ENCODE measurements at places on chromosomes 12 and 14.

DNA sequence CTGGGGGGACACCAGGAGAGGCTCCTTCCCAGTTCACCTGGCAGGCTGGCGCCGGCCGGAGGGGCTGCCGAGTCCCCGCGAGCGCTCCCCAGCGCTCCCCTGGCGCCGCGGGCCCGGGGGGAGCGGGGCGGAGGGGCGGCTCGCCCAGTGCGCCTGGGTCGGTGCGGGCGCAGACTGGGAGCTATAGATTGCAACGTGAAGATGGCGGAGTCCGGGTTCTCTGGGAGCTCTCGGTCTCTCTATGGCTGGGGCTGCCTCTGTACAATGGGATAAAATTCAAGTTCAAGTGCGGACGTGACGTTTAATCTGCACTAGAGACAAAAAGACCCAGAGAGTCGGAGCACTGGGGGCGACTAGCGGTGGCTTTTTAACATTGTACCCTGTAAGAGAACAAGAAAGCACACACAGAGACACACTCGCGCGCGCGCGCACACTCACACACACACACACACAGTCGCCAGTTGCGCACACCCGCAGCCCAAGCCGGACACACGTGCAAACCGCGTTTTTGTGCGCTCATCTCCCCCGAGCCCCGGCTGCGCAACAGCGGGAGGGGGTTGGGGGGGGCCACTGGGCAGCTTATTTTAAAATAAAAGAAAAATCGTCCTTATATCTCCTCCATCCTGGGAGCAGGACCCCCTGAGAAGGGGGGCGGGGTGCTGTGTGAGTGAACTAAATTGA, at the start of gene BCL11B:
TSS of gene BCL11B (minus strand) at position 247 of the 681 bp plus-strand sequence. CDS start 979 bp downstream, outside the sequence.
- H3K4me3 ChIP-seq, result peak within 1 kb of the TSS; percentile 65
- peaks cover 20% of the 10 kb centered on the region for H3K4me1 ChIP-seq
- H3K27ac ChIP-seq, result peak within 1 kb of the TSS; percentile 88
- H3K27me3 ChIP-seq, result no peaks in the 10 kb centered on the region
- H3K36me3 ChIP-seq, result no peaks in the 10 kb centered on the region
- DNase-seq, result peak; percentile 19

GRCh38 chr12:7344833-7345606, 41.1 kb downstream of the ACSM4 start:
- no peak overlapping the region for H3K4me3 ChIP-seq
- DNase-seq, result no peak
- H3K27ac ChIP-seq, result no peak overlapping the region

GRCh38 chr12:12899530-12900380, 8.4 kb downstream of the GPRC5A start:
- peak overlapping the region; percentile 25 for H3K27ac ChIP-seq
- H3K27me3 ChIP-seq, result no peaks in the 10 kb centered on the region
- peaks cover 45% of the 10 kb centered on the region for H3K4me1 ChIP-seq

- H3K27me3 ChIP-seq, result no peaks in the 10 kb centered on the region
- DNase-seq, result no peak
- H3K36me3 ChIP-seq, result peaks cover 29% of the 10 kb centered on the region
- H3K4me3 ChIP-seq, result no peak overlapping the region
- H3K4me1 ChIP-seq, result no peaks in the 10 kb centered on the region
These were observed 21.3 kb downstream of the POLE start for GRCh38 chr12:132665794-132666193.

DNA sequence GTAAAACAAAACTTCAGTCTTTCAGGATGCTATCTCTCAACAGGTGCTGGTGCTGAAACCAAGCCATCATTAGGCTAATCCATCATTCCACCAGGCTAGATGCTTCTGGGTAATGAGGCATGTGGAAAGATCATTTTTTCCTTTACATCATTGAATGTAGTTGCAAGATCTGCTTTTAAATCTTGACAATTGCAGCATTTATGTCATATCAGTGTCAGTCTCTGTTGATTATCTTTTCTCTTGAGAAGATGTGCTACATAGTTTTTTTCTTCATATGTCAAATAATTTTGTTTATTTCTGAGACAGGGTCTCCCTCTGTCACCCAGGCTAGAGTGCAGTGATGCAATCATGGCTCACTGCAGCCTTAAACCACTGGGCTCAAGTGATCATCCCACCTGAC, 16.2 kb upstream of the EXD2 start:
- no peak for DNase-seq
- no peaks in the 10 kb centered on the region for H3K4me1 ChIP-seq
- H3K36me3 ChIP-seq, result no peaks in the 10 kb centered on the region
- no peak overlapping the region for H3K4me3 ChIP-seq

DNA sequence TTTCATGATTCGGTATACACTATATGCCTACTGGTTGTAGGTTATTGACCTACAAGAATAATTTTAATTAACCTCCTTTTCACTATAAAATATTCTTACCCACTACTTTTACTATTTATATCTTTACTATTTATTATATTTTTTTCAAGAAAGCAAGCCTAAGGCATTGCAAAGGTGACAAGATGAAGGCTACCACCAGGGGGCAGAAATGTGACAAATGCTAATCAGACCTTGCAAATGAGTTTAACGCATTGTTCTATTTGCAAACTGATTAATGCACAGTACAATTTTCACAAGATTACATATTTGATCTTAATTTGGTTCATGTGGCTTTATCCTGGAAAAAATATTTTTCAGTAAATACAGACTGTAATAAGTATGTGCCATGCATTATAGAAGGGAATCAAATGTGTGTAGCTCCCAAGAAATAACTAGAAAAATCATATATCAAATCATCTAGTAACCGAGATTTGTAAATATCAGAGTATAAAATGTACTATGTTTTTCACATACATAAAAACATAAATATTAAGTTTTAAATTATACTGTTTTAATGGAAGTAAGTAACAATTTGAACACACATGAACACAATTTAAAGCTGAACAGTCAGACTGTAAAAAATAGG, 107.0 kb downstream of the ADAMTS20 start:
- H3K36me3 ChIP-seq, result no peaks in the 10 kb centered on the region
- no peak overlapping the region for H3K27ac ChIP-seq
- H3K27me3 ChIP-seq, result no peaks in the 10 kb centered on the region
- no peak overlapping the region for H3K4me3 ChIP-seq
- no peaks in the 10 kb centered on the region for H3K4me1 ChIP-seq
- DNase-seq, result no peak

DNA sequence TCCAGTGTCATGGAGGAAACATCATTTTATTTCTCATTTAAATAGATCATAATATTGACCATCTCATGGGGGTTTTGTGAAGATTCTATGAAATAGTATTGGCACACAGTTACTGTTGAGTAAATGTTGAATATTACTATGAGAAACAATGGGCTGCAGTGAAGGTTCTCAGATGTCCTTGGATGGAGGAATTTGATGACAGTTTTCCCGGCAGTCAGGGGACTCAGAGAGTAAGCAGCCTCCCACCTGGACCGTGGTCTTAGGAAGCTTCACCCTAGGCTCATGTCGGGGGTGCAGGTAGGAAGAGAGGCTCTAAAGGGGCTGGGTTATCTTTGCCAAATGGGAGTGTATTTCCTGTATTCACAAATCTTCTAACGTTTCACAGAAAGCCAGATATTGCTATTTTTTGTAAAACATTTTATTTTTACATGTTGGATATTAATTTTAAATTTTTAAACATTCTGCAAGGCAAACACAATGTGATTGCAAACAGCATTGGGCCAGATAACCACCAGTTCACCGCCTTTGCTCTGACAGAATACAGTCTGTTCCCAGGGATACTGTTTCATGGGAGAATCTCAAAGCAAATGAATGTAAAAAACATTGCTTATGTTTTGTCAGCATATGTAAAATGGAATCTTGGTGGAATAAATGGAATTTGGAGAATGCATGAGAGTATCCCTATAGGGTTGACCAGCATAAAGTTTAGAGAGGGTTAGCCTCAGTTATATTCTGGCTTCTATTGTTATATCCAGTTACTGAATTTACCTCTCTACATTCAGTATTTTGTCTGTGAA, 380.8 kb upstream of the TMEM132C start:
- H3K4me1 ChIP-seq, result no peaks in the 10 kb centered on the region
- no peaks in the 10 kb centered on the region for H3K36me3 ChIP-seq
- H3K27me3 ChIP-seq, result no peaks in the 10 kb centered on the region
- no peak for DNase-seq

DNA sequence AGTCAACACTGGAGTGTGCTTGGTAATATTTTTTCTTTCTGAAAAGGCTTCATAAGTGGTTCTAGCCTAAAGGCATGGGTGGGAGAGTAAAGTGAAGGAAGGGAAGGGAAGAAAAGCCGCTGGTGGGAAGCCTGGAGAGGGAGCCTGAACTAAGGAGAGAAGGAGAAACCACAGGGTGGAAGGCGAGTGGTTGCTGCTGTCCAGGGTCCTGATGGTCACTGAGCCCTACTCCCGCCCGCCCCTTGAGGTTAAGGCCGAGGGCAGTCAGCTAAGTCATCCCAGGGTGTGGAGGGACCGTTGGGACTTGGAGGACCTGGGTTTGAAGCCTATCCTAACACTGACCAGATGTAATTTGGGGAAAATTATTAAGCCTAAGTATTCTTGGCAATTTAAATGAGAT, 189.1 kb downstream of the PIWIL1 start:
- H3K4me3 ChIP-seq, result no peak overlapping the region
- no peak for DNase-seq
- no peaks in the 10 kb centered on the region for H3K27me3 ChIP-seq

GRCh38 chr14:67411820-67412421, at the start of gene PLEK2:
TSS of gene PLEK2 (minus strand) at chr14:67412165. CDS start at chr14:67412059, 106 bp downstream.
- peak within 1 kb of the TSS; percentile 77 for H3K27ac ChIP-seq
- H3K4me3 ChIP-seq, result peak within 1 kb of the TSS; percentile 62
- peaks cover 5% of the 10 kb centered on the region for H3K4me1 ChIP-seq

DNA sequence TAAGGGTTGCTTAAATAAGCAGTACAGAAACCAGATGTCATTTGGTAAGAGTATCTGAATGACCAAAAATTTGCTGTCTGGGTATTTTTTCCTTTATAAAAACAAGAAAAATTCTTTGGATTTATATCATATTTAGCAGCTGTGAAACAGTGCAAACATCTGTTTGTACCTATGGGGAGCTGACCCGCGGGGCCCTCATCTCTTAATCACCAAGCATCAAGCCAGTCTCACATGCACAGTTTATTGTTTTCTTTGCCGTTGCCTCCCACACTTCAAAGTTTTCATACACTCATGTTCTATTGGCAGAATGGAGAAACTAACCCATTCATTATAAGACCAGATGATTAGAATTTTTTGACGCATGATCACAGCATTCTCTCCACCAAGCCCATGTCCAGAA, 142.2 kb downstream of the BMP4 start:
- H3K27ac ChIP-seq, result no peak overlapping the region
- H3K4me1 ChIP-seq, result no peaks in the 10 kb centered on the region
- no peak overlapping the region for H3K4me3 ChIP-seq

DNA sequence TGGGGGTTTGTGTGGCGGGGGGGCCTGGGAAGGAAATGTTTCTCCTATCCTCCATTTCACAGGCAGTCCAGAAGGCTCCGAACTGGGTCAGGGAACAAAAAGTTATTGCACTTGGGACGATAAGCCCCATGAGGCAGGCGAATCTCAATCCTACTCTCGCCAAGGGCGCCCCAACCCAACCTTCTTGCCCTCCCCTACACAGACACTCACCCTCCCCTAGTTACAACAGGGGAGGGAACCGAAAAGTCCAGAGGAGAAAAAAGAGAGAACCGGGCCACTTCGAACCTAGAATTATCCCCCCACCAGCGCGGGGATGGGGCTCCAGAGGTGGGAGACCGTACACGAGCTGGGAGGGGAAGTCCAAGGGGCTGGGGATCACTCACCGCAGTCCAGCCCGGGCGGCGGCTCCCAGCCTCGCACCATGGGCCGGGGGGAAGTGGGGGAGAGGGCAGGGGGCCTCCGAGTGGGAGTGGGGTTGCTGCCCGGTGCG, 357 bp downstream of the HOMEZ start:
- peak overlapping the region; percentile 100 for H3K27ac ChIP-seq
- H3K27me3 ChIP-seq, result no peaks in the 10 kb centered on the region
- peaks cover 13% of the 10 kb centered on the region for H3K4me1 ChIP-seq
- peak overlapping the region; percentile 96 for H3K4me3 ChIP-seq
- no peaks in the 10 kb centered on the region for H3K36me3 ChIP-seq

DNA sequence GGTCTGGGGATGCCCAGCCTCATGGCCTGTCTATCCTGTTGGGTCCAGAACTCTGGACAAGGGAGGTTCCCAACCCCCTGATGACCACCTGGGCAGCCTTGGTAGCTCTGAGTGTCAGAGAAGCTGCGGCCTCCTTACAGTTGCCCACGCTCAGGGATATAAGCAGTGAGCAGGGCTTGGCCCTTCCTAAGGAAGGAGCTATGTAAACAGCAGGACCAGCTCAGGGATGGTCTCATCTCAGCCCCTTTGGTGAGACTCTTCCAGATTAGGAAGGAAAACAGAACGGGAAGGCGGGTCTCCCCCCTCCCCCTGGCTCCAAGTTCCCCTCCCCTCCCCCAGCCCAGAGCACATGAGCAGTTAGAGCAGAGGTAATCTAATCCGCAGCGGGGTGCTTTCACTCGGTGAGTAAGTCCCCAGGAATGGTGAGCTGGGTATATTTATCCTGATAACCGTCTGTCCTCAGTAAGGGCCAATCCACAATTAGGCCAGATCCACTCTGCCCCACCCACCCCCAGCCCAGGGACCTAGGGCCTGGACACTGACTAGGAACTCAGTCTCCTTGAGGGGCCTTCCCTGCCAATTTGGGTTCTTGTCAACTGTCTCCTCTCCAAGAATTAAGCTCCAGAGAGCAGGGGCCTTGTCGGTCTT, 29.5 kb upstream of the RPLP0 start:
- H3K4me3 ChIP-seq, result peak overlapping the region; percentile 25
- no peaks in the 10 kb centered on the region for H3K27me3 ChIP-seq
- DNase-seq, result no peak
- peaks cover 81% of the 10 kb centered on the region for H3K4me1 ChIP-seq

- DNase-seq, result no peak
- H3K4me1 ChIP-seq, result no peaks in the 10 kb centered on the region
- H3K27me3 ChIP-seq, result no peaks in the 10 kb centered on the region
These were observed 9.2 kb upstream of the ADAM21 start for GRCh38 chr14:70442750-70443149.

GRCh38 chr12:68393417-68393816, 61.3 kb upstream of the MDM1 start:
- no peaks in the 10 kb centered on the region for H3K36me3 ChIP-seq
- no peak overlapping the region for H3K27ac ChIP-seq
- no peaks in the 10 kb centered on the region for H3K27me3 ChIP-seq
- no peak for DNase-seq
- H3K4me3 ChIP-seq, result no peak overlapping the region
- H3K4me1 ChIP-seq, result no peaks in the 10 kb centered on the region

DNA sequence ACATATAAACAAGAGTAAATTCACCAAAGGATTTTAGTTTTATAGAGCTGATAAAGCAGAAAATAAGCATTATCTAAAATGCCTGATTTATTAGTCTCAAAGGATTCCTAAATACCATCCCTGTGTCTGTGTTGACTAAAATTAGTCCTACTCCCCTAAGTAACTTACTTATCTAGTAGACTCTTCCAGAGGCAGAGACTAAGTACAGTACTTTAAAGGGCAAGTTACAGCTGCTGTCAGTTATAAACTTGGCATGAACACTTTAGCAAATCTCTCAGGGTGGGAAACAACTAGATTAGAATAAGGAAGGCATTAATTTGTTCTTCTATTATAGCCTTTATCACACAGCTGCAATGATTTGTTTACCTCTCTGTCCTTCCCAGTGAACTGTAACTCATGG, 46.0 kb downstream of the ATP2B1 start:
- no peaks in the 10 kb centered on the region for H3K27me3 ChIP-seq
- no peak overlapping the region for H3K27ac ChIP-seq
- no peak for DNase-seq
- H3K36me3 ChIP-seq, result no peaks in the 10 kb centered on the region
- peaks cover 6% of the 10 kb centered on the region for H3K4me1 ChIP-seq

Data from esophagus squamous epithelium (tissue), 5 donors.